ENCODE measurements at places on chromosomes 3 and 15. TPM values are rescaled to one million over a fixed set of nuclear protein-coding genes. Genes with fewer than 3 reads are reported as not detected.

C3orf85 gene
- total RNA-seq: not detected

KLHL40 gene
- total RNA-seq: not detected

DNA sequence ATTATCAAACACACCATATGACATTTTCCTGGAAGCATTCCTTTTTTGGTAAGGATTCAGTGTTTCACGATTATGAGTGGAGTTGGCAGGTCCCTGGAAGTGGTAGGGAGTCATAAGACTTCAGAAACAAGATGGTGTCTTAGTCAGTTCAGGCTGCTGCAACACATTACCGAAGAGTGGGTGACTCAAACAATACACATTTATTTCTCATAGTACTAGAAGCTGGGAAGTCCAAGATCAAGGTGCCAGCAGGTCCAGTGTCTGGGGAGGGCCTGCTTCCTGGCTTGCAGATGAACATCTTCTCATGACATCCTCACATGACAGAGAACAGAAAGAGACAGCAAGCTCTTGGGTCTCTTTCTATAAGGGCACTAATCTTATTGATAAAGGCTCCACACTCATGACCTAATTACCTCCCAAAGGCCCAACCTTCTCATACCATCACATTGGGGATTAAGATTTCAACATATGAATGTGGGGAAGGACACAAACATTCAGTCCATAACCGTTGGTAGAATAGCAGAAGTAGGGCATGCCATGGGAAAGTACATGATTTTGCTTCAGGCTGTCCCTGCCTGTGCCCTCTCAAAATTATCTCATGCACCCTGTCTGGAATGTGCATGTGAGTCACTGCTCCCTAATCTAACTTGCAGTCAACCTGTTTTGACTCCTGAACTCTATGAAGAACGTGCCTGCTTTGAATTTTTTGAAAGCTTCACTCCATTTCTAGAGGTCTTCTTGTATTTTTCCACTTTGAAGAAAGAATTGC is 72.5 kb downstream of the GTPBP8 start:
- DNase-seq: no peak

DNA sequence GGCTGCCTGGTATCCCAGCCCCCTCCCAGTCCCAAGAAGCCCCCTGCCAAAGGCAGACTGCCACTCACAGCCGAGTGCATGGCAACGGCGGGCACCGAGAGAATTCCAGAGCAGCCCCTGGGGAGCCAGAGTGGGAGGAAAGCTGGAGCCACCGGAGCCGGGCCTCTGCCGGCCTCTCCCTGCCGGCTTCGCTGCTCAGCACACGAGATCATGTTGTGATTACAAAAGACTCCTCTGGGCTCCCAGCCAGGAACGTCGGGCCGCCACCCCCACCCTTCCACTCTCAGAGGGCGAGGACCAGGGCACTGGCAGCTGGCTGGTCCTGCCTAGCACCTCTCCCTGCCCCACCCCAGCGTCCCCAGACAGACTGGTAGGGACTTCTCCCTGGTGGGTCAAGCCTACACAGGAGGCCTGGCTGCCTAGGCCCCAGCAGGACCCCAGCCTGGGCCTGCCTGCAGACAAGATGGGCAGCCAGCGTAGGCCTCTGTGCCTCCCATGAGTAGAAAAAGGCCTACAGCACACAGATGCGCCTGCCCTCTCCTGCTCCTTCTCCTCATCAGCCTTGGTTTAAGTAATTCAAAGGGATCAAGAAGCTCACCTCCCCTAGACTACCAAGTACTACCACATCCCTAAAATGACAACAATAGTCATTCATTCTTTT is at the start of gene CCDC9B:
TSS of gene CCDC9B (minus strand) at position 200 of the 661 bp plus-strand sequence. CDS start at position 80, 120 bp downstream.
- peak; percentile 75 for DNase-seq

DNA sequence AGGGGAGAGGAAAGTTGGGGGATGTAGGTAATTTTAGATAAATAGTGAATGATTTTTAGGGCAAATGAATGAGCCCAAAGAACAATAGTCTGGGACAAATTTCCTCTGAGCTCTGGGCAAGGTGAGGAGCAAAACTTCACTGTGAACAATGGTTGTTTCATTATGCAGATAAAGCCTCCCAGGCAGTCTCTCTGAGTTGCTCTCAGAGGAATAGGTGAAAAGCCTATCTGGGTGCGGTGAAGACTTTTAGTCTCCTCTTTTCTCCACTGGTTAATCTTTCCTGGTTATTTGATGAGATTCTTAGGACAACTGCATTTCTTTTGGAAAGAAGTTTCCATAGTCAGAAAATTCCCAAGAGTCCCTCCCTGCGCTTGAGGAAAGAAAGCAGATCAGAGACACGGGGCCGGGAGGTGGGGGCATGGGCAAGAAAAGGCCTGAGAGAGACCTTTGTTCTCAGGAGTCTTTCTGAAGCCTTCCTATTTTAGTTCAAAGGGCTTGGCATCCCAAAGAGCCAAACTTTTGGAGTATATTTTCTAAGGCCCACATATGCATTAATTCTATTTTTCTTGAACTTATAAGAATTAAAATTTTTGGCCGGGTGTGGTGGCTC is 353.6 kb upstream of the SLCO3A1 start:
- DNase-seq: no peak

All from HepG2 (cell line).